ENCODE measurements at places on chromosomes 3 and 15. TPM values are rescaled to one million over a fixed set of nuclear protein-coding genes. Genes with fewer than 3 reads are reported as not detected.

RTP3 gene
- not detected for total RNA-seq

RASGRP1 gene
- total RNA-seq = 21.2 TPM

ADAMTSL3 gene
- total RNA-seq = 1.4 TPM

SAMMSON gene
- not detected for total RNA-seq

COLQ gene
- 0.40 TPM for total RNA-seq

MKRN3 gene
- total RNA-seq = 2.5 TPM

CTDSPL gene
- 27.2 TPM for total RNA-seq

CD47 gene
- total RNA-seq = 95.3 TPM

UBA7 gene
- 15.3 TPM for total RNA-seq

SV2B gene
- 0.28 TPM for total RNA-seq

GPX1 gene
- 296 TPM for total RNA-seq

APOD gene
- 3.5 TPM for total RNA-seq

Data from esophagus mucosa (tissue), 1 donor.